ENCODE measurements at places on chromosomes 11 and 22. TPM values are rescaled to one million over a fixed set of nuclear protein-coding genes. Genes with fewer than 3 reads are reported as not detected.

LRRC32 gene
- 0.19 TPM for total RNA-seq

CCDC15 gene
- total RNA-seq, result 0.89 TPM

OR2D2 gene
- not detected for total RNA-seq

PDGFB gene
- total RNA-seq, result 2.9 TPM

DGCR6 gene
- 2.3 TPM for total RNA-seq

ENTHD1 gene
- total RNA-seq, result not detected

RIBC2 gene
- total RNA-seq, result 1.8 TPM

UBTFL1 gene
- total RNA-seq, result not detected

PATE2 gene
- total RNA-seq, result not detected

TRPM5 gene
- not detected for total RNA-seq

HBD gene
- not detected for total RNA-seq

KRTAP5-7 gene
- not detected for total RNA-seq

OSBPL5 gene
- 9.8 TPM for total RNA-seq

OR4D5 gene
- total RNA-seq, result not detected

THRSP gene
- not detected for total RNA-seq

OR2AT4 gene
- not detected for total RNA-seq

CDCA5 gene
- 77.1 TPM for total RNA-seq

THY1 gene
- 14.7 TPM for total RNA-seq

PATE4 gene
- not detected for total RNA-seq

SCGB1A1 gene
- 0.32 TPM for total RNA-seq

VPS51 gene
- 58.1 TPM for total RNA-seq

MOGAT2 gene
- total RNA-seq, result not detected

EIF3M gene
- total RNA-seq, result 451 TPM

FREY1 gene
- total RNA-seq, result 0.39 TPM

CDC42EP2 gene
- 16.1 TPM for total RNA-seq

MS4A15 gene
- total RNA-seq, result not detected

OR51B5 gene
- total RNA-seq, result not detected

MMP27 gene
- total RNA-seq, result not detected

RIMBP3C gene
- 0.28 TPM for total RNA-seq

TRIM66 gene
- total RNA-seq, result 2.2 TPM

DCDC1 gene
- 0.46 TPM for total RNA-seq

PHOX2A gene
- total RNA-seq, result not detected

SLC1A2 gene
- total RNA-seq, result 0.12 TPM

SHANK3 gene
- 4.2 TPM for total RNA-seq

APOBEC3H gene
- 0.30 TPM for total RNA-seq

NCAPH2 gene
- 34.8 TPM for total RNA-seq

CAVIN3 gene
- 27.0 TPM for total RNA-seq

MS4A4E gene
- total RNA-seq, result not detected

SPI1 gene
- total RNA-seq, result not detected

APOBEC3A gene
- not detected for total RNA-seq

FAU gene
- 861 TPM for total RNA-seq

ZBTB16 gene
- 1.6 TPM for total RNA-seq

GDPD4 gene
- total RNA-seq, result not detected

LDHAL6A gene
- total RNA-seq, result not detected
